ENCODE measurements at places on chromosomes 2 and 18.

DNA sequence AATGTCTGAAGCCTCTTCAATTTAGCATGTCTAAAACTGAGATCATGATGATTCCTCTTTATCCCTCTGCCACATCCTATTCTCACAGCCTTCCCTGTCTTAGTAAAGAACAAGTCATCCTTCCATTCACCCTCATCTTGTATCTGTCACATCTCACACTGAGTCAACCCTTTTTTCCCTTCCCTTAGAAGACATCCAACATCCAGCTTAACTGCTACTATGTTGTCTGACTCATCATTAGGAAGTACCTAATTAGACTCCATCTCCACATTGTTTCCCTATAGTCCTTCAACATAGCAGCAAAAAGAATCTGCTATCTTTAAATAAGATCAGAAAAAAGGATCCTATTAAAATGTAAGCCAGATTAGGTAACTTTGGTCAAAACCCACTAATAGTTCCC, 85.2 kb upstream of the GRB14 start:
- peaks cover 12% of the 10 kb centered on the region for H3K36me3 ChIP-seq
- no peak for DNase-seq
- no peaks in the 10 kb centered on the region for H3K27me3 ChIP-seq
- H3K4me3 ChIP-seq, result no peak overlapping the region
- no peak overlapping the region for H3K27ac ChIP-seq

DNA sequence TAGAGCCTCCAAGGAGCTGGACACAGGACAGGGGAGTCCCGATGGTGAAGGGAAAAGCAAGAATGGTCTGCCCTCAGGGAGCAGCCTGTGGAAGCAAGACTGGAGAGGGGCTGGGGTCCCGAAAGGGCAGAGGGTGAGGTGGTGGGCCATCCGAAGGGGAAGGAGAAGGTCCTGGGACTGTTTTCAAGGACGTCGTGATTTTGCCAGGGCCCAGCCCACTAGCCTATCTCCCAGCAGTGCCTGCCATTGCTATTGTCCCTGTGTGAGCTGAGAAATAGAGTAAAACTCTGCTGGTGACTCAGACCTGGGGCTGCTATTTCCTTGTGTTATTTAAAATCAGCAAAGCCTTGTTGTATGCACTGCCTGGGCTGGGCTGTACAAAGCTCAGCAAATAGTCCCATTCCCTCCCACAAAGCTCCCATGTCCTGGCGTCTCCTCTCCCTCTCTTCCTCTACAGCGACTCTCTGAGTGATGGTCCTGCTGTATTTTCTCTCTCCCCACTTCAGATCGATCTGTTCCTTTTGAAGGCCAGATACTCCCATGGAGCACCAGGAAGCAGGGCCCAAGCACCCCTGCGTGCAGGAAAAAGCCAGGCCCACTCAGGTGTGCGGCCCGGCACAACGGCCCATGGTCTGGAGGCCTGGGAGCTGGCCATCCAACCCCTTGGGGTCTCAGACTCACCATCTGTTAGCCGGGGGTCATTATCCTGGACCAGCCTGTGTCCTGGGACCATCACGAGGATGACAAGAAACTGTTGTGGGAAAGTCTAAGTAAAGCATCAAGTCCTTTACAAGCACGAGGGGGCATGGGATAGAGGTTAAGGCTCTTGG, 65.0 kb upstream of the OTOF start:
- H3K4me1 ChIP-seq, result no peaks in the 10 kb centered on the region
- peak; percentile 25 for DNase-seq
- peaks cover 4% of the 10 kb centered on the region for H3K27me3 ChIP-seq

DNA sequence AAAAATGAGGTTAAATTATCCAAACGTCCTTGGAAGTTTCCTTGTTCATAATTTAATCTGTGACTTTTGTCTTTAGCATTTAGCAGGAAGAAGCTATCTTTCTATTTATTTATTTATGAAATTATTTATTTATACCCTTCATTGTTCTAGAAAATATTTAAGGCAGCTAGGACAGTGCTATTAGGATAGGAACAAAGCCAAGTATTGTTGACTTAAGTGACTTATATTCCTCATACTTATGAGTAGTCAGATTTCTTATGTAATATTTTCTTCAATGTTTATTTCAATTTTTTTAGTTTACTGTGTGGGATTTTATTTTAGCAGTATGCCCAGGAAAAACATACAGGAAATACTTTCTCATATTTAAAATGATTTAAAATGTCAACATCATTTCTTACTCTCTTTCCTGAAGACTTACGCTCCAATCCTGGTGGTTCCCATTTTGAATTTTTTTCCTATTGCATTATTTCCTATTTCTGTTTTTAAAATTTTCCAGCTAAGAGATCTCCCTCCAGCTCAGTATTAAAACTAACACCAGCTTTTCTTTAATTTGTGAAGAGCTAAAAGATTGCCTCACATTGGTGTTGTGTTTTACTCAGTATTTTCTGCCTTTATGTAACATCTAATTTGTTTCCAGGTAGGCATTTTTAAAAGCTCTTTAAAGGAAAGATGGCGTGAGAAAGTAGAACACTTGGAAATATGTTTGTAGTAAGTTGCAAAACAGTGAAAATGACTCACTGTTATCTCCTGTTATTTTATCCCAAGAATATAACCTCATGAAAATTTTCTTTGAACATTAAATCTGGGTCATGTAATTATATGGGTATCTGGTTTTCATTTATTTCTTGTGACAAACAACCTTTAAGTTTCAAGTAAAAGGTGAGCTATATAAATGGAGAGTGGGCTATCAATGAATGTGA, 32.2 kb downstream of the MAPRE2 start:
- H3K27ac ChIP-seq, result no peak overlapping the region
- H3K36me3 ChIP-seq, result peaks cover 3% of the 10 kb centered on the region
- H3K4me3 ChIP-seq, result no peak overlapping the region
- DNase-seq, result no peak

- DNase-seq, result no peak
- no peaks in the 10 kb centered on the region for H3K4me1 ChIP-seq
- no peaks in the 10 kb centered on the region for H3K36me3 ChIP-seq
- no peaks in the 10 kb centered on the region for H3K27me3 ChIP-seq
- no peak overlapping the region for H3K27ac ChIP-seq
- no peak overlapping the region for H3K4me3 ChIP-seq
Measured at GRCh38 chr18:63213331-63213900, 106.2 kb downstream of the BCL2 start.

DNA sequence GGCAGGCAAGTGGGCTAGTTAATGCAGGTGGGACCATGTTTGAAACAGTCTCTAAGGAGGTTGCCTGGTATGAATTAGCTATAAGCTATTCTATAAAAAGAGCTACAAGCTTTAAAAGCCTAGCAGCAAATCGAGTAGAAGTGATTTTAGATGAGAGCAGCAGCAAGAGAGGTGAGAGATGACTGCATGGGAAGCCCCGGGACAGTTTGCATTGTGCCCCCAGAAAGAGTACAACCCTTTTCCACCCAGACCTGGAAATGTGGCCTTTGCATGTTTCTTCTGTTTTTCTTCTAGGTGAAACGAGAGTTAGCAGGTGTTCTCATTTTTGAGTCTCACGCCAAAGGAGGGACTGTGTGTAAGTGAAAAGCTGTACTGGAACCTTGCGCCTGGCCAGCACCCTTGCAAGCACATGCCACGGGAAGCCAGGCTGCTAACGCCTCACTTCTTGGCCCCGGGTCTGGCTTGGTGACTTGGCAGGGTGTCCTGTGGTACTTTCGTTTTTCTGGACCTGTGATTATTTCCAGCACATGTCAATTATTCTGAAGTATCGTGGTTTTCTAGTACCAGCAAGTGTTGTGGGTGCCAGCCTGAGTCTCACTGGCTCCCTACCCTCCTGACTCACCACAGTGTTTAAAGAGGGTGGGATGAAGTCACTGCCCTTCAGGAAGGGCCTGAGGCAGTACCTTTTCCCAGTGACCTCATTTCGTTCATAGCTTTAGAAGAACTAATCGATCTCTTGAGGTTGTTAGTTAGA, 90.3 kb upstream of the MAP3K20 start:
- H3K4me3 ChIP-seq, result no peak overlapping the region
- H3K27ac ChIP-seq, result peak overlapping the region; percentile 14
- peaks cover 15% of the 10 kb centered on the region for H3K4me1 ChIP-seq
- peak; percentile 75 for DNase-seq
- H3K27me3 ChIP-seq, result no peaks in the 10 kb centered on the region

GRCh38 chr2:114488841-114489530, 46.5 kb downstream of the DPP10 start:
- H3K4me1 ChIP-seq, result no peaks in the 10 kb centered on the region
- no peak for DNase-seq
- H3K4me3 ChIP-seq, result no peak overlapping the region

GRCh38 chr2:105104208-105104731, 66.4 kb downstream of the MRPS9 start:
- peaks cover 19% of the 10 kb centered on the region for H3K36me3 ChIP-seq
- no peak overlapping the region for H3K4me3 ChIP-seq

- H3K27ac ChIP-seq, result no peak overlapping the region
- H3K27me3 ChIP-seq, result no peaks in the 10 kb centered on the region
Measured at GRCh38 chr2:121524685-121525425, 5.8 kb upstream of the RNU4ATAC start.

DNA sequence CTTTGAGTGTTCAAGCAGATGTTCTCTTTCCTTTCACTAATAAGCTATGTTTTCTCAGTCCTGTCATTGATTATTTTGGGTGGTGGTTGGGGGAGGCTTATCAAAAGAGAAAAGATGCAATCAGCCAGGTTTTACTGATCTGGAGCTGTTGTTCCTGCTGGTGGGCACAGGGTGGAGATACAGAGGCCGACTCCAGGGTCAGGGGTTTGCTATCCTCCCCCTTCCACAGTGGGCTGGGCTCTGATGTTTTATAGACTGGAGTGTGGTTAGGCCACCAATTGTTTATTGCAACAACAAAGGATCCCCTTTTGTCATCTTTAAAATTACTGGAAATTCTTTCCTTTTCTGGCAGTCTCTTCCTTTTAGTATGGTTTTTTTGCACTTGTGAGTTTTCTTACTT, 120.5 kb downstream of the TANC1 start:
- DNase-seq, result no peak
- no peaks in the 10 kb centered on the region for H3K27me3 ChIP-seq
- peaks cover 77% of the 10 kb centered on the region for H3K4me1 ChIP-seq
- no peak overlapping the region for H3K4me3 ChIP-seq

GRCh38 chr2:85998071-85998991, 107.4 kb downstream of the POLR1A start:
- DNase-seq, result peak; percentile 48
- no peaks in the 10 kb centered on the region for H3K36me3 ChIP-seq
- no peaks in the 10 kb centered on the region for H3K27me3 ChIP-seq
- no peak overlapping the region for H3K4me3 ChIP-seq
- peaks cover 64% of the 10 kb centered on the region for H3K4me1 ChIP-seq

- H3K4me1 ChIP-seq, result no peaks in the 10 kb centered on the region
- H3K4me3 ChIP-seq, result no peak overlapping the region
- DNase-seq, result no peak
Measured at GRCh38 chr18:57941841-57942489, 102.1 kb upstream of the NEDD4L start.

DNA sequence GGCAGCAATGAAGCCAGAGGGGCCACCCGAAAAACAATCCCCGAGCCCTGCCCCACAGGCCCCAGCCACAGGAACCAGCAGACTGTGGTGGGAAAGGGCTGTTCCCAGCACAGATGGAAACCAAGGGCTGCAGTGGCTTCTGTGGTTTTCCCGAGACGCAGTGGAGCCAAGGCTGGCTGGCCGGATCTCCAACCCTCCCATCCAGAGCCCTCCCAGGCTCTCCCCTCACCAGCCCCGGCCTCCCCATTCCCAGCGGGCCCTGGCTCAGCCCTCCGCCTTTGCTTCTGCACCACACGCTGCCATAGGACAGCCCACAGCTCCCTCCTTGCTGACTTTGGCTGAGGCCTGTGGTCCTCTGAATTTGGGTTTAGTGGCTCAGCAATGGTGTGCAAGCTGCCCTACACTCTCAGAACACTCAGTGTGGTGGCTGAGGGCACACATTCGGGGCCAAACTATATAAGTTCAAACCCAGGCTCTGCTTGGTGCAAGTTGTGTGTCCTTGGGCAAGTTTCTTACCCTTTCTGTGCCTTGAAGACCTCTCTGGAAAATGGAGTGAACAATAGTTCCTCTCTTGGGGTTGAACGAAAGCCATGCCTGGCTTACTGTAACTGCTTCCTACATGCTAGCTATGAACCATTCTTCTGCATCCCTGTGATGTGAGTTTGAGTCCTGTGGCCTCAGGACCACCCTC, 200.1 kb downstream of the SMAD7 start:
- no peaks in the 10 kb centered on the region for H3K27me3 ChIP-seq
- DNase-seq, result no peak
- H3K36me3 ChIP-seq, result no peaks in the 10 kb centered on the region
- H3K4me1 ChIP-seq, result peaks cover 4% of the 10 kb centered on the region

GRCh38 chr18:48675912-48676311, 137.1 kb downstream of the CTIF start:
- H3K27ac ChIP-seq, result no peak overlapping the region
- no peak overlapping the region for H3K4me3 ChIP-seq
- H3K27me3 ChIP-seq, result no peaks in the 10 kb centered on the region
- H3K36me3 ChIP-seq, result no peaks in the 10 kb centered on the region
- DNase-seq, result peak; percentile 56
- H3K4me1 ChIP-seq, result peaks cover 23% of the 10 kb centered on the region

- peaks cover 10% of the 10 kb centered on the region for H3K4me1 ChIP-seq
- H3K36me3 ChIP-seq, result no peaks in the 10 kb centered on the region
- H3K27ac ChIP-seq, result no peak overlapping the region
- no peak for DNase-seq
- no peak overlapping the region for H3K4me3 ChIP-seq
- H3K27me3 ChIP-seq, result no peaks in the 10 kb centered on the region
Measured at GRCh38 chr2:108605947-108606346, 71.7 kb downstream of the LIMS1 start.

DNA sequence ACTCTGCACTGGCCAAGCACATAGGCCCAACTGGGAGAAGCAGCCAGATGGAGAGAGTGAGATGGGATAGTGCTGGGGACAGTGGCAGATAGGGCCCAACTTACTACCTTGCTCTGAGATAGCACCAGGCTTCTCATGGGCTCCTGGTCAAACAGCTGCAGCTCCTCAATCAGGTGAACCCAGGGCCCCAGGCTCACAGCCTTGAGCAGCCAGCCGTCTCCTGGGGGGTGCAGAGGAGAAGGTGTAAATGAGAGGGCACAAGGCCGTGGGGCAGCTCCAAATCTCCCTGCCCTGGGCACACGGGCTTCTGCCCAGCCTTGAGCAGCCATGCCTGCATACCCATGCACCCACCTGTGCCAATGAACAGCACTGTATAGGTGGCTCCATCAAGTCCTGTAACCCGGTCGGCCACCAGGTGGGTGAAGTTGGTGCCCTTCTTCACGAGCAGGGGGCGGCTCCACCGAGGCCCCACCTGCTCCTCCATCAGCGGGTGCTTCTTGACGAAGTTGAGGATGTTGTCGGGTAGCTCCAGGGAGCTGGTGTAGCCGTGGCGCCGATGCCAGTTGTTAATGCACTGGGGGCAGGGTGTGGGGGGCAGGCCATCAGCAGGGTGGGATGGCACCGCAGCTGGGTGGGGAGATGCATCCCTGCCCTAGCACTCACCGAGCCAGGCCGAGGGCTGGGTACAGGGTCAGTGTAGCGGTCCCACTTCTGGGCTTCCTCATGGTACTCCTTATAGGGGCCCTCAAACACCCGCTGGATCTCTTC, 5.9 kb upstream of the ANKRD39 start:
- H3K36me3 ChIP-seq, result peaks cover 71% of the 10 kb centered on the region
- H3K4me3 ChIP-seq, result no peak overlapping the region
- H3K27me3 ChIP-seq, result no peaks in the 10 kb centered on the region

GRCh38 chr18:77067291-77068061, 65.1 kb downstream of the MBP start:
- DNase-seq, result peak; percentile 86
- H3K27me3 ChIP-seq, result no peaks in the 10 kb centered on the region
- no peaks in the 10 kb centered on the region for H3K36me3 ChIP-seq
- peaks cover 75% of the 10 kb centered on the region for H3K4me1 ChIP-seq
- H3K4me3 ChIP-seq, result no peak overlapping the region

Measured in upper lobe of right lung (tissue), 1 donor.